Fibroblast of skin of abdomen (primary cell): ENCODE measurements at places on chromosomes 13 and 19.

GRCh38 chr13:98506322-98506721 lies 70.6 kb downstream of the STK24 start:
- no peak for DNase-seq

- DNase-seq, result no peak
Observed at GRCh38 chr13:58729361-58729760, 1097.8 kb downstream of the PCDH17 start.

- no peak for DNase-seq
Observed at GRCh38 chr13:25847635-25848626, 203.9 kb downstream of the SHISA2 start.

DNA sequence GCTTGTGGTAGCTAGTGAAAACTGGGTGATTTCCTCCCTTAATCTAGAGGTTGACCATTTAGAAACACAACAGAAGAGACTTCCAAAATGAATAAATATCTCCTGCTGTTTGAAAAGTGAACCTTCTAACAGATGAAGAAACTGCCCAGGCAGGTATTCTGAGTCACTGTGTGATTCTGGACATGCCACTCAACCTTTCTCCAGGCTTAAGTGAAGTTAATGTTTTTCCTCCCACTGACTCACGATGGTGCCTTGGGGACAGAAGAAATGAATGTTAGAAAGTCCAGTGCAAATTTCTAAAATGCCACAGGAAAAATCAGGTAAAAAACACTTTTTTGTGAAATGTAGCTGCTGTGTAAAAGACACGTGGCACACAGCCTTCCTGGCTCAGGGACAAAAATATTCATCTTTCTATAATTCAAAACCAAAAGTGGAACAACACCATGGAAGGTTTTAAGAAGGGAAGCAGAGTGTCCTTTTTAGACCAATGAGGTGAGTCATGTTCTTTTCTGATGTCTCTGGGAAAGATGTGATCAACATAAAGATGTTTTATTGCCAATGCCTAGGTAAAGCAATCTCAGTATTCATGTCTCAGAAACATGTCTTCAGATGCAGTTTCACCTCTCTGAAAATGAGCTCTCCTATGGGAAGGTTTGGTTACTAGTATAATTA lies 9.1 kb downstream of the UBE2L5 start:
- DNase-seq, result no peak

DNA sequence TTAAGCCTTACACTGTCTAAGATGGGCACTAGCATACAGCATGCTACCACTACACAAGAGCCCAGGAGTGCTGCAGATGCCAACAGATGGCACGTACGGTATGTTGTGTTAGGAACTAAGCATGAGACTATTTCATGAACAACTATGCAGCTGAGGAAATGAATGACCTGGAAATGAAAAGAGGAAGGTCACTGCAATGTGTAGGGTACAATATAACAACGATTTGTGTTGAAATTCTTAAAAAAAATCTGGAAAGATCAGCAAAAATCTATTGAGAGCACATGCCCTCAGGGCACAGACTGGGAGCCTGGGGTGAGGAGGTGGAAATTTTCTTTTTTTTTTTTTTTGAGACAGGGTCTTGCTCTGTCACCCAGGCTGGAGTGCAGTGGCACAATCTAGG lies 14.4 kb downstream of the HAUS8 start:
- no peak for DNase-seq

DNA sequence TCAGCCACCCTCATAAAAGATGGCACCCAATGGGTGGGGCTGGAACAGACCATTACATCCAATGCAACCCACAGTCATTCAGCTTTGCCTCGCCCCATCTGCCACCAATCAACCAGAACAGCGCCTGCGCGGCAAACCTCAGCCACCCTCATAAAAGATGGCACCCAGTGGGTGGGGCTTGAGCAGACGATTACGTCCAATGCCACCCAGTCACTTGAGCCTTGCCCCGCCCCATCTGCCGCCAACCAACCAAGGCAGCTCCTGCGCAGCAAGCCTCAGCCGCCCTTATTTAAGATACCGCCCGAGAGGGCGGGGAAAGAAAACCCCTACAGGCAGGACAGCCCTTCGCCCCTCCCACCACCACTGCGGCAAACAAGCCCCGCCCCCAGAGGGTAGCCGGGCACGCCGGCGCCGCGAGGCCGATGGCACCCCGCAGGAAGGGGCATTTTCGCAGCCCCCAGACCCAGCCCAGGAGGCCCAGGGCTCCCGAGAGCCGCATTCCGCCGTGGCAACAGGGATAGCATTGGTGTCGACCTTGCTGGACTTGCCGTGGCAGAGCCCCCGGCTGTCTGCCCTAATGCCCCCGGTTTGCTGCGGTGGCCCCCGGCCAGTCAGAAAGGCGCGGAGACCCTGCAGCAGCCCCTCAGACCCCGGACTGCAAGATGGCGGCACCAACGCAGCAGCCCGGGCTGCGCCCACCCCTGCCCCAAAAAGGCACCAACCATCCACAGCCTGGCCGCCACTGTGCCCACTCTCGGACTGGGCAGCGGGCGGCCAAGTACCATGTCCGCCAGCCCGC lies 675 bp downstream of the PEG3 start:
- DNase-seq, result peak; percentile 94

DNA sequence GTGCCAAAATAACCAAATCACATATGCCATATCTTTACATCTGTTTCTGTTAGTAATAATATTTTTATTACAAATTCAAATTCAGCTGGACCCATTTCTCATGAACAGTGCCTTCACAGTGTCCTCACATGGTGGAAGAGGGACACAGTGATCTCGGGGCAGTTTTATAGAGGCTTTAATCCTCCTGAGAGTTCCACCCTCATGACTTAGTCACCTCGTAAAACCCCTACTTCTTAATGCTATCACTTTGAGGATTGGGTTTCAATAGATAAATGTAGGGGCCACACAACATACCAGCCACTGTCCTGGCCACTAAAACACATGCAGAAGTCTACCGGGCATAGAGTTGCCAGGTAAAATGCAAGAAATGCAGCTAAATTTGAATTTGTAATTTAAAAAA lies 201.5 kb downstream of the MYO16 start:
- no peak for DNase-seq
